ENCODE measurements at places on chromosomes 12 and 14. TPM values are rescaled to one million over a fixed set of nuclear protein-coding genes. Genes with fewer than 3 reads are reported as not detected.

GRCh38 chr14:75811872-75812499 is 150.9 kb downstream of the TTLL5 start:
- DNase-seq = no peak

- DNase-seq = no peak
These were observed 2.5 kb upstream of the DACT1 start for GRCh38 chr14:58635091-58635830.

GRCh38 chr14:54148251-54148650 is 191.6 kb upstream of the BMP4 start:
- no peak for DNase-seq

- DNase-seq = no peak
These were observed 123.5 kb upstream of the CAND1 start for GRCh38 chr12:67145692-67146091.

DNA sequence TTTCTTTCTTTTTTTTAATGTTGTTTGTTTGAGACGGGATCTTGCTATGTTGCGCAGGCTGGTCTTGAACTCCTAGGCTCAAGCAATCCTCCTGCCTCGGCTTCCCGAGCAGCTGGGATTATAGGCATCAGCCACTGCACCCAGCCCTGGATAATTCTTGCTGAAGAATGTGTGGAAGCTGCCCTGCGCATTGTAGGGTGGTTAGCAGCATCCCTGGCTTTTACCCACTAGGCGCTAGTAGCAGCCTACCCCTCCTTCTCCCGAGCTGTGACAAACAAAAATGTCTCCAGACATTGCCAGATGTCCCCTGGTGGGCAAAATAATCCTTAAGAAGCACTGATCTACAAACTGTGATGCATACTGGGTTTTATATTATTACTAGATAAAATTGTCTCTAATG is 6.6 kb downstream of the DCAF4 start:
- no peak for DNase-seq

- DNase-seq = peak; percentile 84
These were observed 40.6 kb upstream of the LRTM2 start for GRCh38 chr12:1779783-1780182.

- no peak for DNase-seq
These were observed 157.0 kb upstream of the RBM19 start for GRCh38 chr12:114123108-114123507.

- no peak for DNase-seq
These were observed 11.2 kb downstream of the OR8S1 start for GRCh38 chr12:48536602-48537001.

- no peak for DNase-seq
These were observed 944 bp downstream of the CCND2 start for GRCh38 chr12:4274396-4275015.

DNA sequence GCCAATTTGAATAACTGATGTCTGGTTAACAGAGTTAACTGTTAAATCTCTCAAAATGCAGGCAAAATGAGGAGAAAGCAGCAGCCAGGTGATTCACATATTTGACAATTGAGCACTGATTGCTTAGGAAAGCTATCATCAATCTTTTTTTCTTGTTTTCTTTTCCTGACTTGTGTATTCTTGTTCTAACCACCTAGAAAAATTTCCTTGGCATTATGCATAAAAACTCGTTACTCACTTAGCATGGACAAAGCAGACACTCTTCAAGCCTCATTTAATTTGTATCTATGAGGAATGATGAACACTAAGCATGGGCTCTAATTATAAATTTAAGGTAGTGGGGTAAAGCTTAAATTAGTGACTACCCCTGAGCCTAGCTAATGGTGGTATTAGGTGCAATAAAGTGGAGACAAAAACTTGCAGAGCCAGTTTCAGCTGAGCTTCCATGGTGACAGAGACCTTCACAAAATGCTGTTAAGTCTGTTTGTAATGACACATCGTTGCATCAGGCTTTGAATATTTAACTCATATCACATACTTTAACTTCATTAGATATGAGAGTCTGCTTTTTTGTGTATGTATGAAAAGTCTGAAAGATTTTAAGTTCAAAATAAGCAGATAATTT is 52.0 kb downstream of the RASSF9 start:
- DNase-seq = no peak

DNA sequence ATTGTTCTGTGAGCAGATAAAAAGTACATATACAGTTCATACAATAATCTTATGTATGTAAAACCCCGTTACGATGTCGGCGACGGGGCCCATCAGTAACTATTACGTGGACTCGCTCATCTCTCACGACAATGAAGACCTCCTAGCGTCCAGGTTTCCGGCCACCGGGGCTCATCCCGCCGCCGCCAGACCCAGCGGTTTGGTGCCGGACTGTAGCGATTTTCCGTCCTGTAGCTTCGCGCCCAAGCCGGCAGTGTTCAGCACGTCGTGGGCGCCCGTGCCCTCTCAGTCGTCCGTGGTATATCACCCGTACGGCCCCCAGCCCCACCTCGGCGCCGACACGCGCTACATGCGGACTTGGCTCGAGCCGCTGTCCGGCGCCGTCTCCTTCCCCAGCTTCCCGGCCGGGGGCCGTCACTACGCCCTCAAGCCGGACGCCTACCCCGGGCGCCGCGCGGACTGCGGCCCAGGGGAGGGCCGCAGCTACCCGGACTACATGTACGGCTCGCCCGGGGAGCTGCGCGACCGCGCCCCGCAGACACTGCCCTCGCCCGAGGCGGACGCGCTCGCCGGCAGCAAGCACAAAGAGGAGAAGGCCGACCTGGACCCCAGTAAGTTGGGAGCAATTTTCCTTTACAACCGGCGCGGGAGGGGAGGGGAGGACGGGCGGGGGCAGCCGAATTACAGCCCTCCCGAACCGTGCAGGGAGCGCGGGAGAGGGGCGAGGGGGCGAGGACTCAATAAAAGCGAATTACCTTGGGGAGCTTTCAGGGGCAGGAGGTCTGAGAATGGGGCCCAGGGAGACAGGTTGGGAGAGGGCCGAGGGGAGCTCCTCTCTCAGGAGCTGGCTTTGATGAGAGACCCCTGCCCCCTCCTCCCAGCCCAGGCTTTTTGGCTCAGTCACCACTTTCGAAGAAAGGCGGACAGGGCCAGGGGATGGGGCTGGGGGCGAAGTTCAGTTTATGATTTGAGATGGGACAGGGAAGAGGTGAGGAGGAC is at the start of gene HOXC9:
Gene HOXC9, plus strand, starts transcription at position 46 of the 999 bp plus-strand sequence. Its CDS starts 28 bp downstream, at position 74.
- DNase-seq = no peak

GRCh38 chr12:58757422-58757821 is 162.9 kb downstream of the LRIG3 start:
- DNase-seq = peak; percentile 87

- no peak for DNase-seq
These were observed 14.4 kb downstream of the NIN start for GRCh38 chr14:50816395-50817047.

DNA sequence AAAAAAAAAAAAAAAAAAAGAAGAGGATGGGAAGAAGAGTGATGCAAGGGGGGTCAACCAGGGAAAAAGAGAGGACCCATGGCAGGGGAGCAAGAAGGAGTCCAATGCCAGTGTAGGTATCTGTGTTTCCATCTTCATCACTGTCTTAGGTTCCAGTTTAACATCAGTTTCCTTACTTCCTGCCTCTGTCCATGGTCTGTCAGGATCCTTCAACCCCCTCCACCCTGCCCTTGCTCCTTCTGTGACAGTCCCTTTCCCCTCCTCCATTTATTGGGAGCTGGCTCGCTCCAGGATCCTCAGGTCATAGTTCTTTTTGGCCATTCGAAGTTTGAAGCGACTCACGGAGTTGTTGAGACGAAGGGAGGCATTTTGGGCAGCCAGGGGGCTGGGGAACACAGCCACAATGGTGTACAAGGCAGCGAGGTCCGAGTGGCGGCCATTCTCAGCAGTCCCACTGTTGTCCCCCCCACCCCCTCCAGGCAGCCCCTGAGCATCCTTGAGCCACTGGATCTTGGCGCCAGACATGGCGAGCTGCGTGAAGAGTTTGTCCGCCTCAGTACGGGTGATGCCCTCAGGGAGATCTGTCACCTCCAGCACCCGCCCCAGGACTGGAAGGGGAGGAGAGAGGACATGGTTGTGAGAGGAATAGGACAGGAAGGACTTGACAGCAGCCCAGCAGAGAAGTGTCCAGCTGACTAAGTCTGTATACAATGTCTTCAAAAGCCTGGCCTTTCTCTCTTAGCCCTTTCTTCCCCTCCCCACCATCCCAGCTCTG is 3.7 kb upstream of the STAC3 start:
- no peak for DNase-seq

- no peak for DNase-seq
These were observed 722 bp downstream of the TMED8 start for GRCh38 chr14:77375973-77376770.

GRCh38 chr12:100251917-100252316 is 15.0 kb downstream of the DEPDC4 start:
- DNase-seq = no peak

- DNase-seq = no peak
These were observed 167.1 kb upstream of the NOS1 start for GRCh38 chr12:117528538-117528937.

- DNase-seq = no peak
These were observed 52.8 kb upstream of the CCDC91 start for GRCh38 chr12:28137414-28137813.

GRCh38 chr14:101604935-101605780 is 43.9 kb downstream of the DIO3 start:
- no peak for DNase-seq

DNA sequence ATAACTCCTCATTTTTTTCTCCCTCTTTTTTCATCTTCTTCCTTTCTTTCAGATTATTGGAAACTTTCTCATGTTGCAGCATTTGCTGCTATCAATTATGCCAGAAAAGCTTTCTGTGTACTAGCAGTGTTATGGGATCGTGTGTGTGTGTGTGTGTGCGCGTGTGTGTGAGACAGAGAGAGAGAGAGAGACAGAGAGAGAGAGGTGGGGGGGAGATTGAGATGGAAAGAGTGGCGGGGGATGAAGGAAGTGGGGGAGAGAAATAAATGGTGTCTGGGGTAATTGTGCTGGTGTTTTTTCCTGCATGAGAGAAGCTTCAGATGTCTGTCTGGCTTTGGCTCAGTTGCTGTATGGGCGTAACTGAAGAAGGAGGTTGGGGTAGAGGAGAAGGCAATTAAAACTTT is 268.9 kb downstream of the RAD51B start:
- DNase-seq = peak; percentile 31

DNA sequence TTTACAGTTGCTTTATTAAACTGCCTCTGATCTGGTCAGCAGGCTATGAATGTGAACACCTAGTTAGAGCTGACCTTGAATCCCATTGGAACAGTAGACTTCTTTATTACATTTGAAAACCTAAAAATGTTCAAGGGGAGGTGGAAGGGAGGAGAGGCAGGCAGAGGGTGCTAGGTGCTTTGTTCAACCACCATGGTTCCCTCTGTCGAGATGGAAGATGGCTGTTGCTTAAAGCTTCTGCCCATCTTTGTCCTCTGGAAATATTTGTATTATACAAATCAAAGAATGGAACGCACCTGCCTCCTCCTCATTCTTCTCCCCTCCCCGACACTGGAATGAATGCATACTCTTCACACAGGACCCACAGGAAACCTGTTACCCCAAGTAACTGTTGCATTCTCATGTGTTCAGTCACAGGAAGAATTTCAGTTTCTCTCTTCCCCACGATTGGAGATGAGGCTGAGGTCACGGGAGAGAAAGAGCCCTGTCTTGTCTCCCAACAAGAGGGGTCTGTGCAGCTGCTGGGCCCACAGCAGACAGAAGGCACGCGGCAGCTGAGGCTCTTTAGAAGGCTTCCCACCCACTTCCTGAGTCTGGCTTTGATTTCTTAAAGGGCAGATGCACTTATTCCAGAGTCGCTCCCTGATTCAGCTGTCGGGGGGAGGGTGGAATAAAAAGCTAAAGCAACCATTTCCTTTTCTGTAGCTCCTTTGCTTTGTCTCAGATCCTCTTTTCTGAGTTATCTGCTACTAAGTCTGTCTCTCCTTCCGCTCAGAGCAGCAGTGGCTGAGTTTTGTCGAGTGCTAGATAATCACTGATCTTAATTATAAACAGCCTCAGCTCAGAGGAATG is 217.9 kb upstream of the BTG1 start:
- no peak for DNase-seq

EXOC3L4 gene
- total RNA-seq = not detected

SIRT4 gene
- total RNA-seq = 1.8 TPM

TAMALIN gene
- total RNA-seq = 34.0 TPM

KCNJ8 gene
- total RNA-seq = under 0.01 TPM

TMEM253 gene
- total RNA-seq = 0.13 TPM

MANSC4 gene
- not detected for total RNA-seq

AMHR2 gene
- total RNA-seq = not detected

ZBTB42 gene
- total RNA-seq = 5.4 TPM

ACOT6 gene
- not detected for total RNA-seq

SLC7A8 gene
- total RNA-seq = 1.0 TPM

HOXC9 gene
- 0.13 TPM for total RNA-seq

CDKN1B gene
- total RNA-seq = 73.6 TPM

FAM186B gene
- total RNA-seq = 0.13 TPM

DTX1 gene
- total RNA-seq = 6.1 TPM

KLHL33 gene
- under 0.01 TPM for total RNA-seq

HNRNPC gene
- total RNA-seq = 479 TPM

GUCY2C gene
- total RNA-seq = not detected

SRP54 gene
- 55.5 TPM for total RNA-seq

CAPZA3 gene
- not detected for total RNA-seq
